CD4-positive, alpha-beta T cell treated with Interferon gamma for 1 hour (primary cell): ENCODE measurements at places on chromosomes 7 and 10.

DNA sequence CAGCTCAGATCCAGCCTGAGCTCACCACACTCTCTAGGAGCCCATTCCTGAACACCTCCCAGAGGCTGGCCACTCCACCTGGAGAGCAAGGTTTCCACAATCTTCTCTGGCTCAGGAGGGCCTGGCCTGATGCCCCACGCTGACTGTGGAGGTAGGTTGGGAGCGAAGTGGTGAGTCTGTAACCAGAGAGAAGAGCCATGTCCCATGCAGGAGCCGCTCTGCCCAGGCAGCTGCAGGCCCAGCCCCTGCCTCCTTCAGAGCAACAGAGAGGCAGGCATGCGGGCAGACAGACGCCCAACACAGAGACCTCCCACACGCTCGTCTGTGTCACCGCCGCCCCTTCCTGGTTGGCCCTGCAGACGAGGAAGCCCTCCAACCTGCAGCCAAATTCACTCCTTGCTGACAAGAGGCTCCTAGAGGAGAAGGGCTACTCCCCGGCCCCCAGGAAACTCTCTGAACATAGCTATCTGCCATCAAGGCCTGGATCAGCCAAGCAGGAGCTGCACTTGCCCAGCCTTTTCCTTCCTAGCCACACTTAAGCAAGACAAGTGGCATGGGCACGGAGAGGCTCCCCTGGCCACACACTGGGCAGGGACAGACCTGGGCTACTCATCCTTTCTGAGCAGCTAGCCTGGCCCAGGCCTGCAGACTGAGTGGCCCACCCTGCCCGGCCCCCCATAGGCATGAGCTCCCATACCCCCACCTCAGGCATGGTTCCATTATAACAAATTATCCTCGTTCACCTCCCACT is 101.9 kb downstream of the GRID1 start:
- no peak for DNase-seq

DNA sequence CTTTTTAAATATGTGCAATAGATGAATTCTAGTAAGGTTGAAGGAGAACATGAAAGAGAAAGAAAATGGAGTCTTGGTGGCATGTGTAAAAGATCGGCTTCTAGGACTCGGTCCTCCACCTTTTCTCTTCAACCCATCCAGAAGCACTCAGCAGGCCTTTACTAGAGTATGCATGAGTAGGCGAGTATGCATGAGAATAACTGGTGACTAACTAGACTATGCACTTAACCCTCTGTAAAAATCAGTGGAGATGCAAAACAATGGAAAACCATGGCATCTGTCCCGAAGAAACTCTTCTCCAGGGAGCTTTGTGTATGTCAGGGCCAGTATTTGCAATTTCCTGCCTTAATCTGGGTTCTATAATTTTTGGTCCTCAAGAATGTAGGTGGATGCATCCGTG is 40.0 kb upstream of the GRB10 start:
- DNase-seq, result no peak

GRCh38 chr10:16947069-16947468 is 129.8 kb upstream of the RSU1 start:
- DNase-seq, result no peak

GRCh38 chr7:95867309-95867708 is 95.0 kb downstream of the DYNC1I1 start:
- DNase-seq, result no peak

GRCh38 chr7:124072603-124073309 is 39.9 kb upstream of the TMEM229A start:
- no peak for DNase-seq

GRCh38 chr10:12432402-12433189 is 83.2 kb downstream of the CAMK1D start:
- no peak for DNase-seq

- DNase-seq, result no peak
Measured at GRCh38 chr7:98930921-98931320, 52.6 kb downstream of the TRRAP start.

GRCh38 chr10:11609492-11610093 is 1.9 kb downstream of the USP6NL start:
- DNase-seq, result no peak

GRCh38 chr7:119545118-119545517 is 727.9 kb upstream of the KCND2 start:
- DNase-seq, result no peak
